SJCRH30 (cell line): ENCODE measurements at places on chromosomes 1 and 21. TPM values are rescaled to one million over a fixed set of nuclear protein-coding genes. Genes with fewer than 3 reads are reported as not detected.

DNA sequence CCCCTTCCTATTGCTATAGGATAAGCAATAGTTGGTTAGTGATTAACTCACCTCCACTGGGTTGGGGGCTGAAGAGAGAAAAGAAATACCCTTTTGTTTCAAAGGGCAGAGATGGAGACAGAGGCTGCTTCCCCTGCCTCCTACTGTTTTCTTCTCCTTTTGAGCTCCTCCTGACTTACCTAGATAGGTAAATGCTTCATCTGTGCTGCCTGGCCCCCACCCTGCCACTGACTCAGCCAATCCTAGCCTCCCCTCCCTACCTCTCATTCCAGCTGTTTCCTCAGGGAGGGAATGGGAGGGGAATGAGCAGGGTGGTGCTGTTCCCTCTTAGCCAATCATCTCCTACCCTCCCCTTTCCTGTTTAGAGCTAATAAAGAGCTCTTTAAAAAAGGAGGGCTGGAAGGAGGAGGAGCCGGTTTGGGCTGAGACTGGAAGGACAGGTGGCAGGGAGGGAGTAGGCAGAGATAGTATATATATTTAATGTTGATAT, at the start of gene C1orf116:
Gene C1orf116 (minus strand): TSS at position 229 of the 490 bp plus-strand sequence. CDS start 5,158 bp downstream, outside the sequence.
- no peaks in the 10 kb centered on the region for H3K4me1 ChIP-seq
- no peak within 1 kb of the TSS for H3K4me3 ChIP-seq
- no peak within 1 kb of the TSS for H3K27ac ChIP-seq
- no peaks in the 10 kb centered on the region for H3K27me3 ChIP-seq
- peak; percentile 45 for DNase-seq
- no peaks in the 10 kb centered on the region for H3K36me3 ChIP-seq

- no peaks in the 10 kb centered on the region for H3K36me3 ChIP-seq
- peaks cover 34% of the 10 kb centered on the region for H3K4me1 ChIP-seq
- peaks cover 18% of the 10 kb centered on the region; the same call in 1 of the 2 replicates for H3K27me3 ChIP-seq
- DNase-seq = no peak
- H3K4me3 ChIP-seq = no peak overlapping the region
Measured at GRCh38 chr1:2032737-2033136, 13.6 kb downstream of the GABRD start.

CRB1 gene
- total RNA-seq = 0.08 TPM in 1 of 2 replicates, not detected in the other

GPR25 gene
- total RNA-seq = not detected in 2 replicates

DNA sequence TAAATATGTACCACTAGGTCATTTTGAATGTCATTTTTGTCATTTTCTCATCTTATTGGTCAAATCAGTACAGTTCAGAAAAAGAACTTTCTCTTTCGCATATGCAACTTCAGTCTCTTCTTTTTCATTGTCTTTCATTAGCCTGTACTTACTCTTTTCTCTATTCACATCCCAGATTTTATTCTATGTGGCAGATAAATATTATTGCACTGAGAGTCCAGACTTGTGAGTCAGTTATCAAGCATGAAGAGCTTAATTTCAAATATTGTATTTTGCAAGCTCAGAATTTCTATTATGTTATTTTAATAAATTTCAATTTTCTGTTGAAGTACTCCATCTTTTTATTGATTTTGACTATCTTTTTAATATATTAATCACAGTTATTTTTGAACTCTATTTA, 105.2 kb upstream of the PALMD start:
- no peak for DNase-seq
- H3K36me3 ChIP-seq = no peaks in the 10 kb centered on the region
- H3K4me1 ChIP-seq = peaks cover 2% of the 10 kb centered on the region; the same call in 1 of the 2 replicates

- no peak overlapping the region for H3K27ac ChIP-seq
- H3K36me3 ChIP-seq = no peaks in the 10 kb centered on the region
- H3K4me1 ChIP-seq = no peaks in the 10 kb centered on the region
- H3K27me3 ChIP-seq = no peaks in the 10 kb centered on the region
Measured at GRCh38 chr1:170213596-170213995, 67.8 kb downstream of the NTMT2 start.

DNA sequence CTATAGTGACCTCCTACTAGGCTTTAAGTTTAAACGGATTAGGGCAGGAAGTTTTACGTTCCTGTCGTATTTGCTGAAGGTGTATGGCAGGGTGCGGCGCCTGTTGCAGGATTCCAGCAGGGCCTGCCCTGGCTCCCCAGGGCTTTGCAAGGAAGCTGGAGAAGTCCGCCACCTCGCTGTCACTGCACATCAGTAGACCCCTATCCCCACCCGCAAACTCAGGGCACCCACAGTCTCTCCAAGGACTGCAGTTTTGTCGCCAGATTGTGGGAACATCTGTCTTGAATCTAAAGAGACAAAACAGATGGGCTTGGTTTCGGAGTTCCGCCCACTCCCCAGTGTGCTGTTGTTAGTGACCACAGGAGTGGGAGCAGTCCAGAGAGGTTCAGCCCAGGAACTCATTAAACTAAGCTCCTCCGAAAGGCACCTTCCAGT, 110.8 kb downstream of the CDC7 start:
- no peak overlapping the region for H3K27ac ChIP-seq
- DNase-seq = peak; percentile 10
- H3K4me3 ChIP-seq = no peak overlapping the region
- no peaks in the 10 kb centered on the region for H3K4me1 ChIP-seq

DNA sequence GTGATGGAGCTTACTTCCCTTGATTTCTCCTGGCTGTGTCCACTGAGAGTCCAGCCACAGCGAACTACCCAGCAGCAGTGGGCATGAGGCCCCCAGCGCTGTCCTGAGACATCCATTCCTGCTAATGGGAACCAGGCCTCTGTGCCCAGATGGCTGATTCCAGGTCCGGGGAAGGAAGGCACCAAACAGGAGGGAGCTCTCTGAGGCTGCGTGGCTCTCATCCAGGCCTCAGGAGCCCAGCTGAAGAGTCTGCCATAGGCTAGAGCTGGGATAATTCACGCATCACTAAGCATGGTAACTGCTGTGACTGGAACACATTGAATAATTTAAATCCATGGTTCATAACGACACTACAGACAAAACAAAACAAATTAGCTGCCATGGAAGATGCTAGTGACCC, 24.7 kb upstream of the LRRC47 start:
- no peaks in the 10 kb centered on the region for H3K27me3 ChIP-seq
- H3K27ac ChIP-seq = peak overlapping the region; percentile 40; the same call in 1 of the 2 replicates
- H3K4me3 ChIP-seq = no peak overlapping the region
- DNase-seq = peak; percentile 32
- peaks cover 4% of the 10 kb centered on the region for H3K36me3 ChIP-seq

- H3K4me3 ChIP-seq = no peak overlapping the region
- DNase-seq = no peak
- H3K27ac ChIP-seq = no peak overlapping the region
- no peaks in the 10 kb centered on the region for H3K36me3 ChIP-seq
- H3K4me1 ChIP-seq = no peaks in the 10 kb centered on the region
Measured at GRCh38 chr1:204046346-204046745, 26.6 kb upstream of the SOX13 start.

NBPF10 gene
- 0.71 and 0.83 TPM in 2 replicates for total RNA-seq

C8B gene
- total RNA-seq = not detected in 2 replicates

- no peak overlapping the region for H3K4me3 ChIP-seq
- no peaks in the 10 kb centered on the region for H3K36me3 ChIP-seq
- H3K27ac ChIP-seq = no peak overlapping the region
- DNase-seq = no peak
Measured at GRCh38 chr1:14755518-14756252, 157.2 kb downstream of the KAZN start.

SMCP gene
- not detected in 2 replicates for total RNA-seq

GRCh38 chr1:190084552-190084951, 393.1 kb downstream of the BRINP3 start:
- H3K4me3 ChIP-seq = no peak overlapping the region
- H3K36me3 ChIP-seq = no peaks in the 10 kb centered on the region
- no peak for DNase-seq
- no peak overlapping the region for H3K27ac ChIP-seq

DNA sequence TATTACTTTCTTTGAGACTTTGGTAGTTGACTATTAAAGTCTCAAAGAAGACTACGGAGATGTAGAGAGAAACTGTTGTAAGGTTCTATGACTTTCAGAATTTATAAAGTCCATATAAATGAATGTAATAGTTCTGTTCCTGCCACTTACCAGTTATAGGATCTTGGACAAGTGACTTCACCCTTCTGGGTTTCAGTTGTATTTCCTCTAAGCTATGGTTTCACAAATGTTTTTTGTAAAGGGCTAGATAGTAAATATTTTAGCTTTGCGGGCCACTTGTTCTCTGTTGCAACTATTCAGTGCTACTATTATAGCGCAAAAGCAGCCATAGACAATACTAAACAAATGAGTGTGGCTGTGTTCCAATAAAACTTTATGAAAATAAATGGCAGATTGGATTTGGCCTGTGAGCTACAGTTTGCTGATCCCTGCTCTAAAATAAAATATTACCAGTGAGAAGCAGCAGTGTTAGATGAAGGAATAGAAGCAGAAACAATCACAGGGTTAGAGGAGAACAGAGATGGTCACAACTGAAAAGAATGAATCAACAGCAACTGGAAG, 14.7 kb downstream of the ZMPSTE24 start:
- no peaks in the 10 kb centered on the region for H3K4me1 ChIP-seq
- no peaks in the 10 kb centered on the region for H3K27me3 ChIP-seq
- no peak overlapping the region for H3K4me3 ChIP-seq
- H3K36me3 ChIP-seq = peaks cover 77% of the 10 kb centered on the region
- no peak for DNase-seq
- H3K27ac ChIP-seq = no peak overlapping the region

DNA sequence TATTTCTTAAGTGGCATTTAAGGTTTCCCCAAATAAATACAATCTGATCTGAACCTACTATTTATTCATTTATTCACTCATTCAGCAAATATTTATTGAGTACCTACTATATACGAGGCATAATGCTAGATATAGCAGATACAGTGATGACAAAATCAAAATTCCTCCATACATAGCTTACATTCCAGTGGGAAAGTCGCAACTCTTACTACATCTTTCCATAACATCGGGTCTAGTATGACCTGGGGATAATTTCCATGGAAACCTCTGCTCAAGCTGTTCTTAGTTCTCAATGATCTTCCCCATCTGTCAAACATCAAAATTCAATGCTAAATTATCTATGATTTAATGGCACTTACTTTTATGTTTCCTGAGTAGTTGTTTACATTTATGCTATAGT, 70.8 kb upstream of the PRKACB start:
- no peak overlapping the region for H3K4me3 ChIP-seq
- no peaks in the 10 kb centered on the region for H3K36me3 ChIP-seq
- H3K27me3 ChIP-seq = no peaks in the 10 kb centered on the region

DNA sequence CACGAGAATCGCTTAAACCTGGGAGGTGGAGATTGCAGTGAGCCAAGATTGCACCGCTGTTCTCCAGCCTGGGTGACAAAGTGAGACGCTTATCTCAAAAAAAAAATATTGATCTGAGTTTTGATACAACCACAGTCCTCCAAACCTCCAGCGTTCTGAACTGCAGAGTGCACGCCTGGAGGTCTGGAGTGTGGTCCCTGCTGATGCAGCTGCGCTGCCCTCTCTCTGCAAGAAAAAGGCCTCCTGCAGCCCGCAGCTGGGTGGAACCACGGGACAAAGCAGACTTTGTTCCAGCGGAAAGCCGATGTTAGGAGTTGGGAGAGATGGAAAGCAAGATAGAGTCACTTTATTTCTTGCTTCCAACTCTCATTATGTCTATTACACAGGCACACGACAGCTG, 144.9 kb upstream of the SOD1 start:
- DNase-seq = peak; percentile 78
- no peaks in the 10 kb centered on the region for H3K27me3 ChIP-seq
- no peaks in the 10 kb centered on the region for H3K36me3 ChIP-seq
- H3K4me1 ChIP-seq = peaks cover 6% of the 10 kb centered on the region; the same call in 1 of the 2 replicates

GRCh38 chr1:168783458-168784210, 54.6 kb upstream of the DPT start:
- peak; percentile 42 for DNase-seq
- peak overlapping the region; percentile 36 for H3K4me3 ChIP-seq
- peak overlapping the region; percentile 83 for H3K27ac ChIP-seq
- H3K36me3 ChIP-seq = peaks cover 3% of the 10 kb centered on the region; the same call in 1 of the 2 replicates
- H3K4me1 ChIP-seq = peaks cover 17% of the 10 kb centered on the region
- H3K27me3 ChIP-seq = no peaks in the 10 kb centered on the region

OR10J1 gene
- not detected in 2 replicates for total RNA-seq
